Right ventricle myocardium inferior (tissue), 1 donor: ENCODE measurements at places on chromosomes 16 and 17. TPM values are rescaled to one million over a fixed set of nuclear protein-coding genes. Genes with fewer than 3 reads are reported as not detected.

DNA sequence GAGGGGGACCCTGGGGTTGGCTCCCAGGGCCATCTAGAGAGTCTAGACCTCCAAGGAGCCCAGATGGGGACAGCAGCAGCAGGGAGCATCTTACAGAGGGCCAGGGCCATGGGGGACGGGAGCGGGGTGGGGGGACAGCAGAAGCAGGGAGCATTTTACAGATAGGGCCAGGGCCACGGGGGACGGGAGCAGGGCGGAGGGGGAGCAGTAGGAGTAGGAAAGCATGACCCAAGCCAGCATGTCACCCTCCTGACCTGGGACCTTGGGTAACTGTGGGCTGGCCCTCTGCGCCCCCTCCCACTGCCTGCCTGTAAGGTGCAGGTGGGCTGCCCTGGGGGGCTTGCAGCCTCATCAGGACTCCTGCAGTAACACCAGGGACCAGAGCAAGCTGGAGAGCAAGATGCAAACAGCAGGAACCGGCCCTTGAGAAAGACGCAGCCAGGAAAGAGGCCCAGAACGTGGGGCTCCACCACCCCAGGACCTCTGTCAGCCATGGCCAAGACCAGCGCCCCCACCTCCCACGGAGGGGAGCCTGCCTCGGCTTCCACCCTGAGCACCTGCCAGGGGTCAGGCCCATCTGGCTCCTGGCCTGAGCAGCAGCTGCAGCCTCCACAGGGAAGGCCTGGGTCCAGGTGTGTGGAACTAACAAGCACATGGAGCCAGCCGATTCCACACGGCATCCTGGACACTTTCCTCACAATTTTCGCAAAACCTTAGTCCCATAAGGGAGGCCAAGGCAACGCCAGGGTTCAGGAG, 2.4 kb downstream of the ZNF598 start:
- no peak for DNase-seq

DNA sequence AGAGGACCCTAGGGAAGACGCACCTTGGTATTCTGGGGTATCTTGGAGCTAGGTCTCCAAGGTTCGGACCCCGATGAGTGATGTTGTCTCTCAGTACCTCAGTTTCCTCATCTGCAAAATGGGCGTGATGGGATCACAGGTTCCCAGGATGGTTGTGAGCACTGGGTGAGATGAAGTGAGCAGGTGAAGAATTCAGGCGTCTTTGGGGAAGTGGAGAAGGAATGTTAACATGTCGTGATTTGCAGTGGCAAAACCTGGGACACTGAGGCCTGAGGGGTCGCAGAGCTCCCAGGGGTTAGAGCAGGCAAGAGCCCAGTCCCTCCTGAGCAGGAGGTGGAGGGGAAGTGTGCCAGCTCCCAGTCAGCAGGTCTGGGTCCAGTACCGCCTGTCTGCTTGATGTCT, 215.1 kb upstream of the GSE1 start:
- DNase-seq = peak; percentile 7

The C17orf75 gene
- total RNA-seq = 15.9 TPM

The EVI2B gene
- total RNA-seq = 2.9 TPM

DNA sequence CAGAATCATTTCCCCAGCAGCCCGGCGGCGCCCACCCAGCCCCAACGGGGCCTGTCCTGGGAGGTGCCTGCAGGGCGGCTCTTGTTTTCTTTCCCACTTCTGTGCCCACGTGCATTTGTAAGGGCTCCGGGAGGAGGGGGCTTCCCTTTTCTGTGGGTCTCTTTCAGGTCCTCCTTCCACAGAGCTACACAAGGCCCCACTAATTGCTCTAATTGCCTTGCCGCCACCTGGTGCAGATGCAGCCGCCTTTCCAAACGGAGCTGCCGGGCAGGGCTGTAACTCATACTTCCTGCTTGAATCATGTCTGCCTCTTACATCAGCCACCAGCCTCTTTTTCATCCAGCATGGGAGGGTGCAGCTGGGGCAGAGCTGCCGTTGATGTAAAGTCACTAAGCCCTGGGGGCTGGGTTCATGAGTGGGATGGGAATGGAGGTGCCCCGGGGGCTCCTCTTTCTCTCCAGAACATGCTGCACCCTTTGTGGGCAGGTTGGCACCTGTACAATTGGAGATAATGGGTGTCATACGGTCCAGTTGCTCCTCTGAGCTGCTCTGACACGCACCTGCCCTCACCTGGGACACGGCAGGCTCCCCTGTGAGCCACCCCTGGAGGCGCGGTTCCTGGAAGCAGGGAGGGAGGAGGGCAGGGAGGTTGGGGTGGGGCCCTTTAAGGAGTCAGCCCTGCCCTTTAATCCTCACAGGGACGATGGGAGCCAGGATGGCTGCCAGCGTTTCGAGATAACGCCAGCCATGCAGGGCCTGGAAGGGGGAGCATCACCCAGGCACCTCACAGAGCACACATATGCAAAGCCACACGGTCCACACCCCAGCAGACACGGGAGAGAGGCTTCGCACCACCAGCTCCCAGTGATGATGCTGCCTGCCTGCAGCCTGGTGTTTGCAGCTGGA, 41.1 kb upstream of the KLHDC4 start:
- peak; percentile 78 for DNase-seq

- DNase-seq = no peak
These were observed 148.2 kb upstream of the GOT2 start for GRCh38 chr16:58882292-58882691.

GRCh38 chr16:54846766-54847165, 83.9 kb upstream of the IRX5 start:
- no peak for DNase-seq

DNA sequence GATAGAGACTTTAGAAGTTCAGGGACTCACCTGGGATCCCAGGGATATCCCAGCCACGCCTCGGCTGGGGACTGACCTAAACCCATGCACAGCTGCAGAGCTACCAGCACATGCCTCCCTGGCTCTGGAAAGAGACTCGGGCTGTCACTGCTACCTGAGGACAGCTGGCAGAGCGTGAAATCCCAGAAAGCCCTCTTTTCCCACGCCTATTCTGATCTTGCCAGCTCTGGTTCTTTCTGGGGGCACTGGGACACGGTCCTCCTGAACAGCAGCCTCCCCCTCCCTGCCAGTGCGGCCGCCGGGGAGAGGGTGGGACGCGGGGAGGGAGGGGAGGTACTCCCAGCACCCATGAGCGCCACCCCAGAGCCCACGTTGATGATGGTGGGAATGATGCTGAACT, 10.8 kb downstream of the P2RX5 start:
- DNase-seq = peak; percentile 20

The EFNB3 gene
- 0.11 TPM for total RNA-seq

GRCh38 chr17:61413661-61414126, 14.1 kb downstream of the TBX2 start:
- DNase-seq = no peak

The NAGPA gene
- 6.5 TPM for total RNA-seq

The NHERF2 gene
- total RNA-seq = 292 TPM

The PMFBP1 gene
- total RNA-seq = 0.19 TPM

The ANKFY1 gene
- 23.3 TPM for total RNA-seq

GRCh38 chr16:67969254-67970039, 1.0 kb upstream of the SLC12A4 start:
- DNase-seq = no peak

The CCL8 gene
- total RNA-seq = not detected

- no peak for DNase-seq
These were observed 30.3 kb upstream of the MRC2 start for GRCh38 chr17:62597150-62597549.

DNA sequence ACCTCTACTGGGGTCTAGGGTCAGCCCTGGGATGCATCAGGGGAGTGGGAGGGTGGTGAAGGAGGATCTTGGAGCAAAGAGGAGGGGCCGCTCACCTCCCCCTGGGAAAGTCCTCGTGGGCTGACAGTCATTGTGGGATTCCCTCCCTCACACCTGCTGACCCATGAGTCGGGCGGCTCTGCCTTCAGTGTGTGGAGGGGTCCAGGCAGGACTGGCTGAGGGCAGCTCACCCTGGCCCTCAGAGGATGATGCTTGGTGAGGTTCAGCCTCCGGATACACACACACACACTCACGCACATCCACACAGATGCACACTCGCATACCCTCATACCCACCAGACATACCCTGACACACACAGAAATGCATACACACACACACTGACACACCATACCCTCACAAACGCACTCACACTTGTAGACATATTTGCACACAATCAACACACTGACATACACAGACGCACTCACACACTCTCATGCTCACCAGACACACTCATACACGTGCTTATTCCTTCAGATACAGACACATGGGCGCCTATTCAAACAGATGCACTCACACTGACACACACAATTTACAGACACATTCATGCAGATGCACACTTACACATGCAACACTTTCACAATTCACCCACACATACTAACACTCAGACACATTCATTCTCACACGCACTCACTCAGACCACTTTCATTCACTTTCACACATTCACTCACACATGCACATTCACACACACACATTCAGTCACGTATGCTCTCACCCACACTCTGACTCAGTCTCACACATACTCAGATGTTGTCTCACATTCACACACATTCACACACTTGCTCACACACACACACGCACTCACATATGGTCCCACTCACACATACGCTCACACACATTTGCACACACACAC, 105.1 kb upstream of the RPL38 start:
- no peak for DNase-seq

The BTBD17 gene
- not detected for total RNA-seq

GRCh38 chr16:88820385-88821025, 8.8 kb upstream of the APRT start:
- DNase-seq = no peak

DNA sequence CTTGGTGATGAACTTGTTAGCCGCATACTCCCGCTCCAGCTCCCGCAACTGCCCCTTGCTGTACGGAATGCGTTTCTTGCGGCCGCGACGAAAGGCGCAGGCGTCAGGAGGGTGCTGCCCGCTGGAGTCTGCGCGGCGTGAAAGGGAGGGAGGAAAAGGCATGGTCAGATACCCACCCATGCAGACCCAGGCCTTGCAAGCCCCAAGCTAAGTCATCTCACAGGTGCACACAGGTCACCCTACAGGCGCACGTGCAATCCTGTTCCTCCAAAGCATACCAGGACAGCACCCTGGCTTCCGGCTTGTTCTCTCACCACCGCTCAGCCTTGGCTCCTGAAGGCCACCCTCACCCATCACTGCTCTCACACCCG, 1.6 kb downstream of the HOXB13 start:
- no peak for DNase-seq

DNA sequence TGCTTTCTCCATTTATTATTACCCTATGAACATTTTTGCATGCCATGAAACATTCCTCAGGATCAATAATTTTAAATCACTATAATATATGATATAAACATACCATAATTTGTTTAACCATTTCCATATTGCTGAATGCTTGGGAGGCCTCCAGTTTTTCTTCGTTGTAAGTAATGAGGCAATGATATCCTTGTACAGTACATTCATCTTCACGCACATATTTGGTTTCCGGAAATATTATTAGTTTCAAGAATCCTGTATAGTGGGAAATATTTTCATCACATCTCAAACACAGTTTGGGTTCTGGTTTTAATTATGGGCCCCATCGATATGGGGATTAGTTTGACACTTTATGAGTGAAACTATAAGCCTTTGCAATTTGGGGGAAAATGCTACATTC, 135.4 kb downstream of the HS3ST3B1 start:
- no peak for DNase-seq

GRCh38 chr17:31859487-31860008, 504 bp upstream of the COPRS start:
- no peak for DNase-seq

DNA sequence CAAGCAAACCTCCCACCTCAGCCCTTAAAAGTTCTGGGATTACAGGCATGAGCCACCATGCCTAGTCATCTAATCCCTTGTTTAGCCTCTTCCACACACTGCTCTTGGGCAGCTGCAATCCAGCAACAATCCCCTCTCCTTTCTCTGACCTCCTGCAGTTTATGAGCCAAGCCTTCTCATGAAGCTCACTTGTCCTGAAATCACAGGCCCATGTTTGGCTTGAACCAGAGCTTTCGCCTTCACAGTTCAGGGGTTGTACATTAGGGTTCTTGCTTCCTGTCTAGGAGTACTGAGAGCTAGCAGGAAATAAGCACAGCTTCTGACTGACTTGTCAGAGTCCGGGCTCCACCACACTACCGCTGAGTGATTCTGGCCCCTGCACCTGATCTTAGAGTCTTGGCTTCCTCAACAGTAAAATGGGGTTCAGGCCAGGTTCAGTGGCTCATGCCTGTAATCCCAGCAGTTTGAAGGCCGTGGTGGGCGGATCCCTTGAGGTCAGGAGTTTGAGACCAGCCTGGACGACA, 16.3 kb downstream of the ERAL1 start:
- no peak for DNase-seq

DNA sequence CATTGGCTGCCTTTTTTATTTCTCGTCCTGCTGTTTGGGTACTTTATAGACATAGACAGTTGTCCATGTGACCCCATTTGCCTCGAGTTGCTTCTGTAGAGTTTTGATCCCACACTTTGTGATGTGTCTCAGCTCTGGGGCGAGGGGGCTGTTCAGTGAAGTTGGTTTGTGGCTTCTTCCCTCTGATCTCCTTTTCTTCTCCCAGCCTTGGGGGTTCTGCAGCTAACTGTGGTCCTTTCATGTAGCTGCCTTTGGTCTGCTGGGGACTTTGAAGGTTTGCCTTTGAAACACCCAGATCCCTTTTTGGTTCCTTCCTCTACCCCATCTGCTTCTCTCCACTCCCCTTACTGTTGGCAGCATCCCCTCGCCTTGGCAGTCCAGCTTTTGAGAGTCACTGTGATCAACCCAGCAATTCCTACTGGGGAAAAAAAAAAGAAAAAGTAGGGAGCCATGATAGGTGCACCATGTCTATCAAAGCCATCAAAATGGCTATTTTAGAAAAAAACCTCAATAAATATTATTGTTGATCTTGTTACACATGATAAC, 728.8 kb upstream of the RBFOX1 start:
- DNase-seq = no peak

DNA sequence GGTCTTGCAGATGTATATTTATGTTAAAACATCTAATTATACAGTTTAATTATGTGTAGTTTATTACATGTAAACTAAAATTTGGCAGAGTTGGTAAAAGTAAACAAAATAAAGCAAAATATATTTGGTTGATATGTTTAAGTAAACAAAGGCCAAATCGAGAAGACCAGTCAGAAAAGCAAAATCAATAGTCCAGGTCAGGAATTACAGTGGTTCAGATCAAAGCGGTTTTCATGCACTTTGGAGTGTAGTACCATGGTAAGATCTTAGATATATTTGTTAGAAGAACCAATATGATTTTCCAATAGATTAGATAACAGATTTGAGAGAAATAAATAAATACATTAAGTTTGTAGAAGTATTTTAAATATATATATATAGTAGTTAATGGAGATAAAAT, 1421.6 kb upstream of the CDH8 start:
- no peak for DNase-seq

- peak; percentile 94 for DNase-seq
These were observed at the start of gene GSE1 for GRCh38 chr16:85612801-85613603. Gene GSE1, plus strand, starts transcription at chr16:85613322. Its CDS starts 70 bp downstream, at chr16:85613392.
